Occipital lobe (tissue), 3 donors: ENCODE measurements at places on chromosomes 5 and 9. TPM values are rescaled to one million over a fixed set of nuclear protein-coding genes. Genes with fewer than 3 reads are reported as not detected.

C6 gene
- not detected for total RNA-seq

EQTN gene
- total RNA-seq = 1.6 TPM

ZBTB34 gene
- total RNA-seq = 83.0 TPM

C9orf43 gene
- total RNA-seq = 0.62 TPM

NR4A3 gene
- total RNA-seq = 8.7 TPM

PTPDC1 gene
- 20.0 TPM for total RNA-seq

PTGS1 gene
- total RNA-seq = 0.47 TPM

RXFP3 gene
- 0.94 TPM for total RNA-seq

SLC36A3 gene
- total RNA-seq = not detected

- no peak for DNase-seq
Observed at GRCh38 chr9:3342159-3342777, 183.5 kb downstream of the RFX3 start.

GRCh38 chr5:160088805-160089204 lies 30.4 kb downstream of the PWWP2A start:
- no peak for DNase-seq

GRCh38 chr9:81537964-81538363 lies 151.4 kb downstream of the TLE1 start:
- no peak for DNase-seq

DNA sequence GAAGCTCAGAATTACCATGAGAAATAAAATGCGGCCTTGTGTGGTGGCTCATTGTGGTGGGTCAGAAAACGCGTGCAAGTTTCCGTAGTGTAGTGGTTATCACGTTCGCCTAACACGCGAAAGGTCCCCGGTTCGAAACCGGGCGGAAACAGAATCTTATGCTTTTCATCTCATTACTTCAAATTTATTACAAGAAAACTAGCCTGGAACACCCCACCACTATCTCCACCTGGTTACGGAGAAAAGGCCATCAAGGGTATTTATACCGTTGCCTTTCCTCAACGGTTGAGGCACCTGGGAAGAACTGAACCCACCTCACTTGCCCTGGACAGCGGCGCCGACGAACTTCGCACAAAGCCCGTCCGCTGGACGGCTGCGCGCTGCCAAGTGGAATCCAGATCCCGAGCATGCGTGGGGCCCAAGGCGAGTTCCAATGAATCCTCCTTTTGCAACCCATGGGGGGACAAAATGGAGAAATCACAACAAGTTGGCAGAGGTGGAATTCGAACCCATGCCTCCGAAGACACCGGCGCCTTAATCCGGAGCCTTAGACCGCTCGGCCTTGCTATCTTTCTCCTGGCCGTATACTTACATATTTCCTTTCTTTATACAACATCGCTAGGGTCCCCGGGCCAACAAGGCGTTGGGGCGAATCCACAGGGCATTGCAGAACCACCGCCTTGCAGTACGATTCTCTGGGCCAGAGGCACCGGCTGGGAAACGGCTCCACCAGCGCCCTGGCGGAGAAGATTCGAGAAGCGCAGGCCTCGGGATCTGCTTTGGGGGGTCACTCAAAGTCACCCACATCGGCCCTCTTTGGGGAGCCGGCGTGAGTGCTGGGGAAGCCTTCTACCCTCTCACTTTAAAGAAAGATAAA lies 16.9 kb downstream of the OR2V2 start:
- DNase-seq = no peak

DNA sequence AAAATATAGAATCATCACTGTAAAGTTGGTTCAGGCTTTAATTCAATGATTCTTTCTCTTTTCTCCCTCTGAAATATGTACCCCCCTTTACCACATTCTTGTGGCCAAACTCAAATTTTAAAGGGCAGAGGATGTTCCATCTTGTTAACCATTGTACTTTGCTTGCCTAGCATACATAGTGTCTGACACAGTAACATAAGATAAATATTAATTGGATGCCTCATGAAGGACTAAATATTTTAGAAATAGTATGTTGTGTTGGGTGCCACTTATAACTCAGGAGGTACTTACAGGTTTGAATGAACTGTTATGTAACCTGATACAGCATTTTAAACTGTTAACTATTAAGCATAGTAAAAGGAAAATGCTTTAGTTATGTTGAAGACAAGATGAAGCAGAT lies 71.5 kb downstream of the NIPBL start:
- DNase-seq = no peak

DNA sequence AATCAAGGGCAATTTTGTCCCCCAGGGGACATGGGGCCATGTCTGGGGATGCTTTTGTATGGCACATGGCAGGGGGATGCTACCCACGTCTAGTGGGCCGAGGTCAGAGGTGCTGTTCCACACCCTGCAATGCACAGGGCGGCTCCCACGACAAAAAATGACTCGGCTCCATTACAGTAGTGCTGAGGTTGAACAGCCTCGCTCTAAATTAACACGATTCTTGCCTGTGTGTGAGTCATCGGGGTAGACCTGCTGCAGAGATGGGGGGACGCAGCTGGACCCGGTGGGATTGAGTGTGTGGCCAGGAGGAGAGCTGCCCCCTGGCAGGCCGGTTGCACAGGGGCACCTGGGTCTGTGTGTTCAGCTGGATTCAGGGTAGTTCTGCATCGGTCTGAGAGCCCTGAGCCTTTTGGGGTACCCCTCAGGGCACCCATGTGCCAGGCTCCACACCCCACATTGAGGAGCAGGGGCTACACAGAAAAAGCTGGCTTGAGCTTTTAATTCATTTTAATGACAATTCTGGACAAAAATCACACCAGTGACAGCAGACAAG lies 20.0 kb upstream of the COL5A1 start:
- no peak for DNase-seq

DNA sequence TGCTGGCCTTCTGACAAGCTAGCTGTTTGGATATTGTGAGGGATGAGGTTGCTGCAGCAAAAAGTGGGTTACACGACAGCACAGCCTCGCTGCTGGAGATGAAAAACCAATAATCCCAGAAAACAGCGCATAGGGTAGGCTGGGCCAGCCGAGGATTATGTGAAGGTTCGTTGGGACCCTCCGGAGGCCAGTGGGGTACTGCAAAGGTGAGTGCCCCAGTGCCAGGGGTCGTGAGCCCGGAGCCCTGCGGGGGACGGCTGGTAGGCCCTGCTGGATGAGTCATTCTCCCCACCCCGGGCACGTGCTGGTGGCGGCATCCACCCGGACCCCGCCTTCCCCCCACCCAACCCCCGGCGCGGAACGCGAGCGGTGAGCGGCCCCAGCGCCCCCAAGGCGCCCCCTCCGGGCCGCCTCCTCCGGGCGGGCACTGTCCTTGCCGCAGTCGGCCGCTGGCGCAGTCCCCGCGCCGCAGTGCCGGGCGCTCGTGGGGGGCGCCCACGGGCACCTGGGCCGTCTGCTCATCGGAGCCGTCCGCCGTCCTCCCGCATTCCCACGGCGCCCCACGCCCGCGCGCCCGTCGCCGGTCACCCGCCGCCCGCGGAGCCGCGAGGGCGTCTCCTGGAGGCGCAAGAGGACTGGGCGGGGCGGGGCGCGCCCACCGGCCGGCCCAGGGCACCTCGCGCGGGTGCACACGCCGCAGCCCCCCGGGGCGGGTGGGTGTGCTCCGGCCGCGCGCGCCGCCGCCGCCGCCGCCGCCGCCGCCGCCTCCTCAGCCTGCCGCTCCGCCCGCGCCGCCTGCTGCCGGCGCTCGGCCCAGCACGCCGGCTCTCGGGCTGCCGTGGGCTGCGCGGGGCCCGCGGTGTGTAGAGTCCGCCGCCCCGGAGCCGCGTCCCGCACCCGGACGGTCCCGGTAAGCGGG lies at the start of gene PHF24:
Gene PHF24, plus strand, starts transcription at position 794 of the 919 bp plus-strand sequence. CDS start 13,014 bp downstream, outside the sequence.
- no peak for DNase-seq
